ENCODE measurements at places on chromosomes 4 and X.

DNA sequence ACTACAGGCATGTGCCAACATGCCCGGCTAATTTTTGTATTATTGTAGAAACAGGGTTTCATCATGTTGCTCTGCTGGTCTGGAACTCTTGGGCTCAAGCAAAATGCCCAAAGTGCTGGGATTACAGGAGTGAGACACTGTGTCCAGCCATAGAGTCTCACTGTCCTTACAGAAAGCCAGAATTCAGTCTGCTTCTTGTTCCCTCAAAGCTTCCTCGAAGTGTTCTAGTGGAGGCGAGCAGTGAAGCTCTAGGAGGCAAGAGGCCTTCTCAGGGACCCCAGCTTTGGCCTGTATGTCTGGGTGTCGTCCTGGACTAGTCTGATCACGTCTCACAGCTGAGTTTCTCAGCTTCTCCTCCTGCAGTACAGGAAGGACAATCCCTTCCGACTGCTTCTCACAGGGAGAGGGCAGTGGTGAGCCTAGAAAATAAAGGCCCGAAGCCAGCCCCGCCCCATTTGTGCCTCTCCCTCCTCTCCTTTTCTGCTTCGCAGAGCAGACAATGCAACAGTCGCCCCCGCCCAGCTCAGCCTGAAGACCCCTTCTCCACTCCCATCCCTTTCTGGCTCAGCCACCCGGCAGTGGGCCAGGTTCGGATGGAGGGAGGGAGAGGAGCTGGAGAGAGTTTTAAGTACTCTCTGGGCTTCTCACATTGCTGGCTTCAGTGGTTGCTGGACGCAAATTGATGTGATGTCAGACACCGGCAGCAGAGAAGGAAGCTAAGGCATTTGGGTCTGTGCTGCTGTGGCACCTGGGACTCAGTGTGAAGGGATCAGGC is 11.1 kb upstream of the FAM3A start:
- peak; percentile 90 for DNase-seq

DNA sequence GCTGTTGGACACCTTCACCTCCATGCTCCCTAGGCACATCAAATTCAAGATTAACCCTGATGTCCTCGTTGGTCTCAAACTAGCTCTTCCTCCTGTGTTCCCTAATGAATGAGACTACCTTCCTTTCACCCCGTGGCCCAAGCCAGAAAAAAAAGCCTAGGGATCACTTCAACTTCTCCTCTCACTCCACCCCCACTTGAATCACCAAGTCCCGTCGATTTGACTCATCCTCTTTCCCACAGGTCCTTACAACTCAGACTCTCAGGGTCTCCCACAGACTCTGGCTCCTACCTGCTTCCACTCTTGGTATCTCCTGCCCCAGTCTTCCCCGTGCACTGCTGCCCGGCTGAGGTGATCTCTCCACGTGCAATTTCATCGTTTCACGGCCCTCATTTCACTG is 8.5 kb downstream of the SLC25A43 start:
- DNase-seq: no peak

DNA sequence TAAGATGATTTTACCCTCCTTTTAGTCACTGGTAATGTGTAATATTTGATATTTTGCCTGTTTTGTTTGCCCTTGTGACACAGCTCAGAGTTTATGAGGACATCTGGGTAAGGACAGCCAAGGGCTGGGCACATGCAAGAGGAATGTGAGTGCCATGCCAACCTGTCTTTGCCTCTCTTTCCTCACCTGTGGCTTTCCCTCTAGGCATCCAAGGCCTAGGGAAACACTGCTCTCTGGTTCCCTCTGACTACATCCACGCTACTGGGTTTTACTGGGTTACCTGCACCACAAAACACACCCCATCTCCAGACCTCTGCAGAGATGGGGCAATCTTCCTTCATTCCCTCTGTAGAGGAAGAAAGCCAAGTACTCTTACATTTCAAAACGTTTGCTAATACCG is 7.7 kb downstream of the HPGDS start:
- DNase-seq: no peak

DNA sequence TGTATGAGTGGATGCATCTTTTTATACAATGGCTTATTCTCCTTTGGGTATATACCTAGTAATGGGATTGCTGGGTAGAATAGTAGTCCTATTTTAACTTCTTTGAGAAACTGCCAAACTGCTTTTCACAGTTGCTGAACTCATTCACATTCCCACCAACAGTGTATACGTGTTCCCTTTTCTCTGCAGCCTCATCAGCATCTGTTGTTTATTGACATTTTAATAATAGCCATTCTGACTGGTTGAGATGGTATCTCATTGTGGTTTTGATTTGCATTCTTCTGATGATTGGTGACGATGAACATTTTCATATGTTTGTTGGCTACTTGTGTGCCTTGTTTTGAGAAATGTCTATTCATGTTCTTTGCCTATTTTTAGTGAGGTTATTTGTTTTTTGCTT is 687.0 kb upstream of the EPHA5 start:
- DNase-seq: no peak

DNA sequence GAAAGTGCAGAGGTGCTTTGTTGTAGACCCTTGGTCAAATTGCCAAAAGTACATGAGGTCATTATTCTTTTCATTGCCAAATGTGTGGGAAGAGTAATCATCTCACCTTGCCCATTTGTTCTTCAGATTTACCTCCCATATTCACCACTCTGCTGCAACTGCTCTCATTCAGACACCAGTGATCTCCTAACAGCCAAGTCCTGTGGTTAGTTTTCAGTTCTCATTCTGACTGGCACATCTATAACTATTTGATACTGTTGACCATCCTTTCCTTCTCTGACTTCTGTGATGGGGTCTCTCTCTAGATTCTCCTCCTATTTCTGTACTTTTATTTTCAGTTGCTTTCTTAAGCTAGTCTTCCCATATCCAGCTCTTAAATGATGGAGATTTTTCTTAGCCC is 39.8 kb downstream of the GRIA3 start:
- no peak for DNase-seq

GRCh38 chrX:72465889-72466288 is 106.8 kb downstream of the HDAC8 start:
- DNase-seq: no peak

DNA sequence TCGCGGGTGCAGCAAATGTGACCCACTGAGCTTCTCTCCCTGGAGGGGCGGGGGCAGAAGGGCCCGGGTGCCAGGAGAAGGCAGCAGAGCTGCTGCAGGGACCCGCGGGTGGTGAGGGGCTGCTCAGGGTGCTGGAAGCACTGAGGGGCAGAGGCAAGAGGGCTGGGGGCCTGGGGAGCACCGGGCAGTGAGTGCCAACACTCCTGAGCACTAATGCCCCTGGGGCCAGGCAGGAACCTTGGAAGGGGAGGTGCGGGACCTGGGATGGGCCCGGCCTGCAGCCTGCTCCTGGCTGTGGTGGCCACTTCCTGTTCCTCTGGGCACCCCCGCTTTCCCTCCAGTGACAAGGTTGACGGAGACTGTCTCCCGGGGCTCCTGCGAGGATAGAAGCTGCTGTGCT is 66.5 kb upstream of the ADRA2C start:
- no peak for DNase-seq
